Epithelial cell of proximal tubule (primary cell): ENCODE measurements at places on chromosomes 12 and 14. TPM values are rescaled to one million over a fixed set of nuclear protein-coding genes. Genes with fewer than 3 reads are reported as not detected.

GRCh38 chr14:77791225-77791600 lies 8.7 kb upstream of the ADCK1 start:
- DNase-seq, result no peak

DNA sequence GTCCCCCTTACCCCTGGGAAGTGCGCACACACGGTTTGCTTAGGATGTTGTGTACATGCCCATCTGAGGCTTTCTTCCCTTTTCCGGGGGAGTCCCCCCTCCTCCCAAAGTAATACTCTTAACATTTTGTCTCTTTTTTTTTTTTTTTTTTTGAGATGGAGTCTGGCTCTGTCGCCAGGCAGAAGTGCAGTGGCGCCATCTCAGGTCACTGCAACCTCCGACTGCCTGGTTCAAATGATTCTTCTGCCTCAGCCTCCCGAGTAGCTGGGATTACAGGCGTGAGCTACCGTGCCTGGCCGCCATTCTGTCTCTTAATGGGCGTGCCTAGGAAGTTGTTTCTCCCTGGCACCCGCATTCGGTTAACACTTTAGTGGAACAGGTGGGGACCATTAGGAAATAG lies 4.5 kb upstream of the GMFB start:
- DNase-seq, result no peak

GRCh38 chr12:122937622-122938091 lies 28.6 kb downstream of the ABCB9 start:
- DNase-seq, result no peak

DNA sequence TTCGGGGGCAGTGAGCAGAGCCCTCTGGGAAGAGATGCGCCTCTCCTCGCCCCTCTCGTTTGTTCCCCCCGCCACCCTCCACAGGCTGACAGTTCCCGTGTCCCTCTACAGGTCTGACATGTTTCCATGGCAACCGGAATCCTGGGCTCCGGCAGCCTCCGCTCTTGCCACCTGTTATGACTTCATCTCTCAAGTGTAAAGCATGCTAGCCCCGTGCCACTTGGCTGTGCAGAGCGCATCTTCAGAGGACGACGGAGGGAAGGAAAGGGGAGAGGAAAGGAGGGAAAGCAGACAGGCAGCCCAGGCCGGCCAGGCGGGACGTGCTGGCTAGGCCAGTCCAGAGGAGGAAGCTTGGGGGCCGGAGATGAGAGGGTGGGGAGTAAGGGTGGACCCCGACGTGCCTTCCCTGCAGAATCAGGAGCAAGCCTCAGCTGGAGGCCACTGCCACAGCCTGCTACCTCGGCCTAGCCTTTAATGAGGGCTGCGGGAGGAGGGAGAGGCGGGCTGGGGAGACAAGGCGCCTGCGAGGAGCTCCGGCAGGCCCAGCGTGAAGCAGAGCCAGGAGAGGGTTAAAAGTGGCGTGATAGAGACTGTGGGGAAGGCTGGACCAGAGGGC lies 214.3 kb downstream of the DPF3 start:
- no peak for DNase-seq

DNA sequence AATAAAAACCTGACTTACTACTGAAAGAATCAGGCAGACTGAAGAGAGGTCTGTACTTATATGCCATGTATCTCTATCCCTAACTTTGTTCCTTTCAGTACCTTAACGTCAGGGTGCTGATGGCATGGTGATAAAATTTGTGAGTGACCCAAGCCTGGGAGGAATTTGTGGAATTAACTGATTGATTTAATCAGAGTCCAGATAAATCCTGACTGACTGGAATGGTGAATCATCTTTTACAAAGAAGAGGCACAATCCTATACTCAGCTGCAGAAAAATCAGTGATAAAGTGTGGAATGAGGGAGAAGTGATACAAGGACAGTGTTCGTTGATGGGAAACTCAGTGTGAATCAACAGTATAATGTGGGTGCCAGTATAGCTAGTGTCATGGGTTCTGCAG lies 3.7 kb downstream of the TDG start:
- DNase-seq, result no peak

DNA sequence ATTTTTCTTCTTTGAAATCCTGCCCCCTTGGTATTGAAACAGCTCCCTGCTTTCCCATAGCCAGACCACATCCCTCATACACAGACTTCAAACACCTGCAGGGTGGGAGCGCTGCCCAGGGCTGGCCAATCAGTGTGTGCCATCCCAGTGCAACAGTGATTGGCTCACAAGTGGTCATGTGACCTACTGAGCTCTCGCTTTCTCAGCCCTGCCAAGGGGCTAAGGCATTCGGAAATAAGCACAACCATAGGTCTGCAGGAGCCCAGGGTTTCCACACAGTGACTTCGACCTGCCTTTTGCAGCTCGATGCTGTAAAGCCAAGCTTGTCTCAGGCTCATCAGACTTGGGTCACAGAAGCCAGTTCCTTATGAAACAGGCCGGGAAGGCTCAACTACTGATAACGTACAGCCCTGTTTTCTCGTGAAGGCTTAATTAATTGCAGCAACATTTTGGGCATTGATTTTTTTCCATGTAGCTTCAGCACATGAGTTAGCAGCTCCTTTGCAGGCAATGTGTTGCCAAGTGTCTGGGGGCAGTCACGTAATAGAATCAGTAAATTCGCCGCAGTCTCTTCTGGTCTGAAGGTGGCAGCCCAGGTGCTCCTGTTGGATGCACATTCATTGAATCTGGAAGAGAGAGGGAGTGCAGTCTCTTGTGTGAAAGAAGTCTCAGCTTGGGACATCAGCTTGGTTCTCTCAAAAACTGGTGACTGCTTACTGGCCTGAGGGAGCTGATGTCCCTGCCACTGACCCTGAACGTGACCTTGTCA lies 1091.8 kb downstream of the AACS start:
- no peak for DNase-seq

DNA sequence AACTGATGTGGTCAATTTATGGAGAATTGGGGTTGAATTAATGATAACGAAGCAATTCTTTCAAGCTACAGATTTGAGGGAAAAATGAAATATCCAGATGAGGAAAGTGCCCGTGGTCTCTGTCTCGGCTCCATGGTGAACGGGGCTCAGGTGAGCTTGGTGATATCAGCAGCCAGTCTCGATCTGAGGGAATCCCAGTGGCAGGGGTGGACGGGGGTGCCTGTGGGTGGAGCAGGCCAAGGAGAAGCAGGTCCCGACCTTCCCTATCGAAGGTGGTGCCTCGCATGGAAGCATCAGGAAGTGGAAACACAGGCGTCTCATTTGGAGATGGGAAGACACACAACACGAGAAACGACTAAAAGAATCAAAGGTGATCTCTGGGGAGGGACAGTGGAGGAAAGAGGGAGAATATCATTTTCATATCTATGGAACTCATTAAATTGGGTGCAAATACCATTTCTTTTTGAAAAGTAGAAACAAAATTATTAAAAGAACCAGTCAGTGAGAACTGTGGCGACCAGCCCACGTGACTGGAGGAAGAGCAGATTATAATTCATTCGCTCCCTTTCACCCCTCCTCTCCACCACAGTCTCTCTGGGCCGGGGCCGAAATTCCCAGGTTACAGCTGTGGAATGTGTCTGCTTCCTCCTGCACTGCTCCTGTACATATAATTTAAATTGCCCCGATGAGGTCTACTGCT lies 354.3 kb upstream of the SFSWAP start:
- no peak for DNase-seq

DNA sequence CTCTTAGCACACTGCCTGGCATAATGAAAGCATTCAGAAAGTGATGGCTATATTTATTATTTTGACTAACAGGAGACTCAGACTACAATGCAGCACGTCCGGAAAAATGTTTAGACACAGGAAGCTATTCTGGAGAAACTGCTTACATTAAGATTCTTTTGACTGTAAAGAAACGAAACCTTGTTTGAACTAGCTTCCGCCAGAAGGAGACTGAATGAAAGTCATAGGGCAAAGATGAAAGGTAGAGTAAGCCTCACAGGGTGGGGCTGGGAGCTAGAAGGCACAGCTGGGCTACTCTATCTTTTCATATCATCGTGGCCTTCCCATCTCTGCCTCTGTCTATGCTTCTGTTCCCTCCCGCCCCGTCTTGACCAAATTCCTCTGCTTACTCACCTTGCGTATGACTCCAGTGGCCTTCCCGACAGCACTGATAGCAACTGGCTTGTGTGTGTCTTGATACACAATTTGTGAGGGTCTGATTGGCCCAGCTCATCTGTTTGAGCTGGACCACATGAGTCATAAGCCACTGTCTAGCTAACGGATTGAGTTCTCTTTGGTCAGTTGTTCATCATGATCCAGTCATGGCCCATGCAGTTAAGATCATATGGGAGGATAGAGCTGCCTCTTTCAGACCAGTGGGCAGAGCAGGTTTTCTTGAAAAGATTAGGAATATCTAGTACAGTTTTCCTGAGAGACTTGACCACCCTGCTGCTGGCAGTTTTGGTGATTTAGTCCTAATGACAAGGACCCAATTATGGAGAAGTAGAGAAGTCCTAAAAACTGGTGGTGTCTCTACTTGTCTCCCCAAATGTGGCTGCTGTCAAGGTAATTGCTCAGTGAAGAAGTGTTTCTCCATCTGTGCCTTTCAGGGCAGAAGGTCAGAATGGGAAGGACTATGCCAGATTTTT lies 151.5 kb upstream of the SLC38A2 start:
- peak; percentile 23 for DNase-seq

DNA sequence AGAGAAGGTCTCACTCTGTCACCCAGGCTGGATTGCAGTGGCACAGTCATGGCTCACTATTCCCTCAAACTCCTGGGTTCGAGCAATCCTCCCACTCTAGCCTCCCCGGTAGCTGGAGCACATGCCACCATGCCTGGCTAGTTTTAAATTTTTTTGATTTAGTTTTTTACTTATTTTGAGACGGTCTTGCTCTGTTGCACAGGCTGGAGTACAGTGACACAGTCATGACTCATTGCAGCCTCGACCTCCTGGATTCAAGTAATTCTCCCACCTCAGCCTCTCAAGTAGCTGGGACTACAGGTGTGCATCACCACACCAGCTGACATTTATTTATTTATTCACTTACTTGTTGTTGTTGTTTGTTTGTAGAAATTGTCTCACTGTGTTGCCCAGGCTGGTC lies 22.2 kb upstream of the DIP2B start:
- DNase-seq, result no peak

- no peak for DNase-seq
Observed at GRCh38 chr12:54034785-54035310, 2.0 kb downstream of the HOXC5 start.

GRCh38 chr12:114123108-114123507 lies 157.0 kb upstream of the RBM19 start:
- DNase-seq, result no peak

DNA sequence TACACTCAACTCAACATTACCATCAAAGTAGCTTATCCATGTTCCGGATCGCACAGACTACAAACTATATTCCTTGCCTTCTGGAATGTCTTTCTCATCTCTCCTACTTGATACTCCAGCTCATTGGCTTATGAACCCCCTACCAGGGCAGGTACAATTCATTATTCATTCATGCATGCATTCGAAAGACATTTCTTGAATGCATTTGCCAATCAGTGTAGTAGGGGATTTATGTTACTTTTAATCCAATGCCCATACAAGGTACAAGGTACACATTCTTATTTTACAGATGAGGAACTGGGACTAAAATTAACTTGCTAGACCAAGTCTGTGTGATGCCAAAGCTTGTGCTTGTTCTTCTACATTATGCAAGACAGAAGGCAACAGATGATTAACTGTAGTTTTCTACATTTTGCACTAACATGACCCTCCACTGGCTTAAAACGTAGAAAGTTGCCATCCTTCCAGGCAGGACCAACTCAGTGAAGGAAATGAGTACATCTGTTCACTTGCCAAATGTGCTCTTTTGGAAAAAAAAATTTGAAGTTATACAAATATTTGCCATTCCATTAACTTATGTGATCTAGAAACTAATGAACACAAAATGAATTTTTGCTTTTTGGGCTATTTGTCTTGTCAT lies 53.8 kb upstream of the KCNJ8 start:
- no peak for DNase-seq

- DNase-seq, result no peak
Observed at GRCh38 chr12:7142809-7143465, 12.8 kb downstream of the CLSTN3 start.

GRCh38 chr12:21775133-21775820 lies 771 bp upstream of the KCNJ8 start:
- no peak for DNase-seq

Gene NFE2
- total RNA-seq, result not detected in 2 replicates

Gene TMEM117
- total RNA-seq, result 3.8 and 6.4 TPM in 2 replicates

Gene PCED1B
- total RNA-seq, result 3.1 and 9.0 TPM in 2 replicates

Gene DNAJC22
- total RNA-seq, result 0.40 and 1.0 TPM in 2 replicates

Gene TOMM20L
- not detected in 2 replicates for total RNA-seq

Gene ARHGAP9
- 0.29 and 1.2 TPM in 2 replicates for total RNA-seq

Gene GYS2
- not detected in 2 replicates for total RNA-seq
